ENCODE measurements at places on chromosomes 1 and 21.

DNA sequence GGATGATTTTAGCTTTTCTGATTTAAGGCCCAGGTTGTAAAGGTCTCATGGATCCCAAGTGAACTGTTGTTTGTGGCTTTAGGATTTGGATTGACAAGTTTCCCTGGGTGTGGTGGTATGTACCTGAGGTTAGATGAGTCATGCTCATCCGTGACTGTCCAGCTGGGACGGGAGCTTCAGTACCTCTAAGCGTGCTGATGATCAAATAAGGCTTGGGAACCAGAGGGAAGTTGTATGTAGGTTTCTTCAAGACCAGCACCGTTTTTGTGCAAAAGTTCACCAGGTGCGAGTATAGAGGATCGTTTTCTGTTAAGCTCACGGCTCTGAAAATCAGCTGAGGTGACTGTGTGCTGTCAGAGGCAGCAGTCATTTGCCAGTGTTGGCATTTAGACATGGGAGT is 19.8 kb downstream of the PLA2G2E start:
- DNase-seq = no peak

DNA sequence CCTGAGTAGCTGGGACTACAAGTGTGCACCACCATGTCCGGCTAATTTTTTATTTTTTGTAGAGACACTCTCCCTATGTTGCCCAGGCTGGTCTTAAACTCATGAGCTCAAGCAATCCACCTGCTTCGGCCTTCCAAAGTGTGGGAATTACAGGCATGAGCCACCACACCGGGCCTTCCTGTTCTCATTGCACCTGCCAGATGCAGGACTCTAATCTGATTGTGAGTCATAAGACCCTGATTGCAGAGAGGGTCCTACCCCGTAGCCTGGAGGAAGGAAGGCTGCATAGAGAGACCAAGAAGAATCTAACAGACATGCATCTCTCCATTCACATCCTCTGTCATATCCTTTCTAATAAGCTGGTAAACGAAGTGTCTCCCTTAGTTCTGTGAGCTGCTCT is 19.5 kb upstream of the CGN start:
- DNase-seq = no peak

- no peak for DNase-seq
These were observed 89.8 kb downstream of the NMNAT2 start for GRCh38 chr1:183328371-183328770.

GRCh38 chr1:18384059-18384458 is 96.7 kb upstream of the KLHDC7A start:
- DNase-seq = no peak

GRCh38 chr1:180267761-180268555 is 37.9 kb downstream of the LHX4 start:
- no peak for DNase-seq

- no peak for DNase-seq
These were observed 4.5 kb downstream of the PLA2G2A start for GRCh38 chr1:19974822-19975416.
